ENCODE measurements at places on chromosomes 3 and 15.

- no peak for DNase-seq
Observed at GRCh38 chr3:22933841-22934116, 269.3 kb upstream of the UBE2E2 start.

DNA sequence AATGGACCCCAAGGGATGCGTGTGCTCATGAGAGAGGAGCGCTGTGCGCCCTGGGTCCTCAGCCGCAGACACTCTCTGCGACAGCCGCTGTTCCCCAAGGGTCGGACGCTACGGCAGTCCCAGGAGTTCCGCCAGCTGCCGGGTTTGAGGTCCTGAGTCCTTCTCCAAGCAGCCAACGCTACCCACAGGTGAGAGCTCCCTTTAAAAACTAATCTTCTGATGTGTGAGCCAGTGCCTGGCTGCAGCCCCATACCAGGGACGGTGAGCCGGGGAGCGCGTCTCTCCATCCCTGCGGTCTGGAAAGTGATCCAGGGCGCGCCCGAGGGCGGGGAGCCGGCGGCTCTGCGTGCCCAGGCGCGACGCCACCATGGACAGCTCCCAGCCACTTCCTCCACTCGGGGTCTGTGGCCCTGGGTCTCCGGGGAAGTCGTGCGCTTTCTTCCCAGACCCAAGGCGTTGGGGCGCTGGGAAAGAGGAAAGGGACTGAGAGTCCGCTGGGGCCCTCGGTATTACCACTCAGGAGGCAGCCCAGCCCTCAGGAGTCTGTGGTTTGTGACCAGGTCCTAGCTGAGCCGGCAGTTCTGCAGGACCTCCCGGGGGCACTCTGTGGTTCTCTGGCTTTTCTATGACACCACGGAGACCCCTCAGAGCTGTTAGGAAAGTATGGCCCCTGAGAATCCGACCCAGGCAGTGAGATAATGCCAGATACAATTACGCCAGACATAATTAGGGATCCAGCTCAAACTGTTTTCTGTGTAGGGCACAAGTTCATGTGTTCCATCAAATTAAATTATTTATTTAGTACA is 1.4 kb downstream of the CEMIP start:
- peak; percentile 69 for DNase-seq

DNA sequence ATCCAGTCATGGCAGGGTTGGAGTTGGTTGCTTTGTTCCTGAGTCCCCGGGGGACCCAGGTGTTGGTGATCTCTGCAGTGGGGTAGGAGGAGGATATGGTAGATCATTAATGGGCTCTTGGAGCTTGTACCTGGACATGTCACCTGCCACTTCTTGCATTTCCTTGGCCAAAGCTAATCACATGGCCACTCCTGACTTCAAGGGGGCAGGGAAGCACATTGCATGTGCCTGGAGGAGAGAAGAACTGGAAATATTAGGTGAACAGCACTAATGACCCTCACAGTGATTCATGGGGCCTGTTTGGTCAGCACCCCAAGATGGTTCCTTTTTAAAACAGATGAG is 87.1 kb upstream of the MYZAP start:
- DNase-seq = no peak

- no peak for DNase-seq
Observed at GRCh38 chr15:41849861-41850260, 11.2 kb downstream of the PLA2G4B start.

DNA sequence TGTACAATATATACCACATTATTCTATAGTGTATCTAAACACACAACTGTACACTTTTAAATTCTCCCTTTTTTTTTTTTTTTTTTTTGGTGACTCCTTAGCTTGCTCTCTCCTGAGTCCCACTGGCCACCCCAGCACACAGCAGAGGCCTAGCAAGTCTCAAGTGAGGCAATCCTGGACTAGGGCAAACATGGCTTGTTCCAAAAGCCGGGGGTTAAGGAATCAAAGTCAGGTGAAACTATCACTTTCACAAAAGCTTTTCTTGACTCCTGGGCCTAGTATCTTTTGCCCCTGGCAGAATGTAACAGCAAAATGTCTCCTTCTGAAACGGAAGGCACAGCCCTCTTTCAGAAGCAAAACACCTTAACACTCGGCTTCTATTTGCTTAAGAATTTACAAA is 5.8 kb downstream of the EOMES start:
- DNase-seq = no peak

- no peak for DNase-seq
Observed at GRCh38 chr3:187296058-187296457, 4.5 kb upstream of the MASP1 start.

GRCh38 chr3:151630035-151630434 is 103.7 kb upstream of the AADACL2 start:
- DNase-seq = peak; percentile 43

DNA sequence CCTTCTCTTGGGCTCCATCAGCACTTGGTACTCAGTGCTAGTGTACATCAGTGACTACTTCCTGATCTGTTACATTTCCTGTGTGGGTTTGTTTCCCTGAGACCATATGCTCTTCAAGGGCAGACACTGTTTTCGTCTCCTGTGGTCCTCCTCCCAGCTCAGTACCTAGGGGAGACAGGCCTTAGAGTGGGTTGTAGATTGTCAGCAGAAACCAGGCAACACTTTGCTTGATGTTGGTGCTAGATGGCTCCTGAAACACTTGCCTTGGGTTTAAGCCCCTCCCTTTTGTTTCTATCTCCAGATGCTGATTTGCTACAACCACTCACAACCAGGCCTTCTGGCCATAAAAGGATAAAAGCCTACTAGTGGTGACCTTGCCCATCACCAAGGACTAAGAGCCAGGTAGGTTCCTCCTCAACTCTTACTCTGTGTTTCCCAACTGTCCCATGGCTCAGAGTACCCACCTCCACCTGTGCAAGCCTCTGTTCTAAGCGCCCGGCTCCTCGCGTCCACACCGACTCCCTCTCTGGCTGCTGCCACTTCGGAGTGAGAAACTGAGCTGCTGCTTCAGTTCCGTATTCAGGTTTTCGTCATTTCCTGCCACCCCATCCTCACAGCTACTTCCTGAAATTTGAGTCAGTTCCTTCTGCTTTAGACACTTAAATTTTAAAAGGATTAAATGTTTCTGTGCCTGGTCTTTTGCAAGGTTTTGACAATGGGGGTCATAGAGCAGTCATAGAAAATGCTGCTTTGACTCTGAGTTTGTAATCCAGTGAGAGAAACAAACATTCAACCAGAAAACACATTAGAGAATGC is at the start of gene HCLS1:
HCLS1 (minus strand) TSS at position 548 of the 816 bp plus-strand sequence. CDS start 2,556 bp downstream, outside the sequence.
- DNase-seq = no peak

GRCh38 chr15:85048430-85048829 is 66.8 kb downstream of the PDE8A start:
- peak; percentile 18 for DNase-seq

DNA sequence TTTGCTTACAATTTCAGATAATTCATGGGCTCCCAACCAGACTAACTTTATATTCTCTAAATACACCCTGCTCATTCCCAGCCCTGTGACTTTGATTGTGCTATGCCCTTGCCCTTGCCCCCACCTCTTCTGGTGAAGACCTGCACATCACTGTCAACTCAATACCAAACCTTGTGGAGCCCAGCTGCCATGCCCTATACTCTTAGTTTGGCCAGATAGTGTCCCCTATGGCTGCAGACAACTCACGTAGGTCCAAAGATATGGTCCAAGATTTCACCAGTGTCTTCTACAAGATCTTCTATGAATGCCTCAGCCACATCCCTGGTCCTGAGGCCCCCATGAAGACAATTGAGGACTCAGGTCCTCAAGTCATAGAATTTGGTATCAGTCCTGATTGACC is 118.3 kb upstream of the EIF1B start:
- DNase-seq = no peak

GRCh38 chr15:53917109-53917508 is 61.1 kb upstream of the UNC13C start:
- DNase-seq = no peak

DNA sequence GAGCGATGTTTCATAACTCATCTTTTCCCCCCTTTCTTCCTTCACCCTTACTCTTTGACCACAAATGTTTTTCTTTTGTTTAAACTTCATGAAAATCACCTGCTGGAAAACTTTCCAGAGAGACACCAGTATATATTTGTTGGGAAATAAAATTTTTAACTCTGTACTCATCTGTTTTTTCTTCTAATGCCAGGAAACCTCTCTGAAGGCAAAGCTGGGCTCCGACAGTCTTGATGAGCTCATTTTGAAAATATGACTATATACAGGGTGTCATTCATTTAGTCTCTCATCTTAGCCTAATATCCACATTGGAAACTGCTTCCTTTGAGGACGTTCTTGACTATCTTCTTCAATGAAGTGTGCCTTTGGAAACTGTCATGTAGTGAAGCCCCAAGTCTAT is 339.6 kb upstream of the ROBO2 start:
- DNase-seq = no peak

DNA sequence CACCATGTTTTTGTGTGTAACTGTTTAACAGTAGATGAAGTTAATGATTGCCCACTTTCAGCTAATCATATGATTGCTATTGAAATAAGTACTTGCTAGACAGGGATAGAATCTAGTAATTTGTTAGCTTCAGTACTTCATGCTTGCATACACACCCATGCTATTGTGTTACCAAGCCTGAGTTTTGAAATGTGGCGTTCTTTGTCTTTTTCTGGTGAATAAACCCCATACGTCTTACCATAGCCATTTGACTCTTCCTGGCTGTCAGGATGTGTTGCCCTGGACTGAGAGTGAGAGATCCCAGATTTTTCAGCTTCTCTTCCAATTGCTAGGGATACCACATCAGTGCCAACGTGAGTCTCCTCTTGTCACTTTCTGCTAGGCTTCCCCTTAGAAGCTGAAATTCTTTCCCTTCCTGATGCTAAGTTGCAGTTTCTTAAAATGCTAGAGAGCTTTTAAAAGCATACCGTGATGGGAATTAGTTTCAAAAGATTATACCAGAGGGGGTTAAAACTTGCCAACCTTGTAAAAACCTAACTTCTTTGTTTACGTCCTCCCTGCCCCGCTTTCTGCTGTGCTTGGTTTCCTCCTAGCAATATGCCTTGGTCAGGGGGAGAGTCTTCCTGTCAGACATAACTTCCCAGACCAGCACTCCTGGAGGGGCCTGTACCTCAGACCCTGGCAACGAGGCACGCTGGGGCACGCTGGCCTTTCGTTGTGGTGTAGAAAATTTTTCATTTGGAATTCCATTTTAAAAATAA is 62.9 kb upstream of the ULK4 start:
- no peak for DNase-seq

DNA sequence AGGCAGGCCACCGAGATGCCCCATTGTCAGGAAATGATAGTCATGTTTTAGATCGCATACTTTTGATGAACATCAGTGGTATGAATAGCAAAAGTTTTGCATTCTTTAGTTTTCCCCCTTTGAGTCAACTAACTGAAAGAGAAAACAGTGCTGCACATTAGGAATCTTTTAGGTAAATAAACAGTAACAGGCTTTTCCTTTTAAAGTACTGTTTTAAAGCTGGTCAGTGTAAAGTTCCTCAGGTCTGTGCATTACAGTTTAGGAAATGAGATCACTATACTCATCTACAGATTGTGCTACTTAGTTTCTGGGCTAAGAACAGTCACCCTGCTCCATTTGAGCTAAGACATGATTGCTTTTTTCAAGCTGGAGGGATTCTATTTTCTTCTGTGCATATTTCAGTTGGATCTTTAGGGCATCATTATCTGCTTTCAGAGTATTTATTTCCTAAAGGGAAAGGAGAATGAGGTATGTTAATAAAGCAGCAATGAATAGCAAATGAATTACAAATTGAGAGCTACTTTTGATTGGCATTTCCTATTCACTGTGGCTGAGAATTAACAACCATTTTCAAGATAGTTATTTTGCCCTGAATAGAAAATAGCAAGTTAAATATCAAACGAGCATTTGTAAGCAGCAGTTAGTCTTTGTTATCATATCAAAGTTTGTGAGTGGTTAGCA is 36.5 kb downstream of the FAM98B start:
- DNase-seq = no peak

- DNase-seq = no peak
Observed at GRCh38 chr3:76673171-76673570, 366.7 kb upstream of the ROBO2 start.

- DNase-seq = no peak
Observed at GRCh38 chr3:186902154-186902553, 28.2 kb upstream of the ST6GAL1 start.

- DNase-seq = peak; percentile 33
Observed at GRCh38 chr15:78396976-78397375, 41.0 kb upstream of the IREB2 start.

DNA sequence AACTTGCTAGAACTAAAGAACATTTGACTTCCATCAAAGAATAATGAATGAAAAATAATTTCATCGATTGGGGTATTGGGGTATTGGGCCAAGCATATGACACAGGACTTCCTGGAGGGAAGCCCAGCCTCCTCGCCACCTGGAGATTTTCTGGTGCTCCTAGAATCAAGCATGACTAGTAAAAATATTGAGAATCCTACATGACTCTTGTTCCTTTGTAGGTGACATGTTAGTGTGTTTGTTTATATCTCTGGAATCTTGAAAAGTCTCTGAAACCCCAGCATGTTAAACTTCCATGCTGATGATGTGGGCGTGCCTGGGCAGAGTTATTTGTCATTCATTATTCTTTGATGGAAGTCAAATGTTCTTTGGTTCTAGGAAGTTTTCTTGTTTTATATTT is 90.1 kb upstream of the EPHB3 start:
- DNase-seq = no peak

GRCh38 chr15:50873935-50874361 is 34.5 kb upstream of the AP4E1 start:
- no peak for DNase-seq

DNA sequence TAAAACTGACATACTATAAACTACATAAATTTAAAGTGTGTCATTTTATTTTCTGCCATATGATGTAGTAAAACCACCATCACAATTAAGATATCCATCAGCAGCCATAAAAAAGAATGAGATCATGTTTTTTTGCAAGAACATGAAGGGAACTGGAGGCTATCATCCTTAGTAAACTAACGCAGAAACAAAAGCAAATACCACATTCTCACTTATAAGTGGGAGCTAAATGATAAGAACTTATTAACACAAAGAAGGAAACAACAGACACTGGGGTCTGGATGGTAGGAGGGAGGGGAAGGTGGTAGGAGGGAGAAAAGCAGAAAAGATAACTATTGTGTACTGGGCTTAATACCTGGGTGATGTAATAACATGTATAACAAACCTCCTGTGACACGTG is 24.6 kb downstream of the CCDC14 start:
- no peak for DNase-seq

GRCh38 chr3:152390647-152391046 is 121.9 kb downstream of the MBNL1 start:
- no peak for DNase-seq

- no peak for DNase-seq
Observed at GRCh38 chr3:184737063-184737462, 25.2 kb upstream of the MAGEF1 start.

GRCh38 chr3:98766924-98767323 is 3.8 kb downstream of the ST3GAL6 start:
- DNase-seq = no peak

GRCh38 chr3:167054926-167055325 is 325.2 kb downstream of the ZBBX start:
- no peak for DNase-seq

GRCh38 chr3:194117104-194117845 is 18.7 kb upstream of the HES1 start:
- DNase-seq = no peak

GRCh38 chr3:149336925-149337324 is 3.5 kb upstream of the TM4SF18 start:
- DNase-seq = no peak

All from PC-3 (cell line).